ENCODE measurements at places on chromosomes 5 and 9. TPM values are rescaled to one million over a fixed set of nuclear protein-coding genes. Genes with fewer than 3 reads are reported as not detected.

- no peak overlapping the region for H3K27ac ChIP-seq
- DNase-seq = peak; percentile 74
- H3K4me3 ChIP-seq = no peak overlapping the region
- no peaks in the 10 kb centered on the region for H3K4me1 ChIP-seq
- no peaks in the 10 kb centered on the region for H3K27me3 ChIP-seq
These were observed 214.3 kb upstream of the GRIA1 start for GRCh38 chr5:153276151-153276550.

- no peak for DNase-seq
- H3K4me3 ChIP-seq = no peak overlapping the region
- H3K27me3 ChIP-seq = no peaks in the 10 kb centered on the region
- no peak overlapping the region for H3K27ac ChIP-seq
- H3K36me3 ChIP-seq = no peaks in the 10 kb centered on the region
These were observed 611.1 kb downstream of the ACTL7B start for GRCh38 chr9:108244686-108245085.

- H3K4me3 ChIP-seq = peak overlapping the region; percentile 41
- H3K27ac ChIP-seq = no peak overlapping the region
- H3K36me3 ChIP-seq = peaks cover 6% of the 10 kb centered on the region
- no peak for DNase-seq
- peaks cover 10% of the 10 kb centered on the region for H3K4me1 ChIP-seq
- H3K27me3 ChIP-seq = peaks cover 49% of the 10 kb centered on the region
These were observed 2.2 kb downstream of the NTNG2 start for GRCh38 chr9:132163876-132164603.

The SHC3 gene
- total RNA-seq = not detected

- H3K4me3 ChIP-seq = no peak overlapping the region
- DNase-seq = no peak
- no peaks in the 10 kb centered on the region for H3K27me3 ChIP-seq
- peaks cover 94% of the 10 kb centered on the region for H3K36me3 ChIP-seq
These were observed 26.9 kb downstream of the ZNF484 start for GRCh38 chr9:92850898-92851297.

DNA sequence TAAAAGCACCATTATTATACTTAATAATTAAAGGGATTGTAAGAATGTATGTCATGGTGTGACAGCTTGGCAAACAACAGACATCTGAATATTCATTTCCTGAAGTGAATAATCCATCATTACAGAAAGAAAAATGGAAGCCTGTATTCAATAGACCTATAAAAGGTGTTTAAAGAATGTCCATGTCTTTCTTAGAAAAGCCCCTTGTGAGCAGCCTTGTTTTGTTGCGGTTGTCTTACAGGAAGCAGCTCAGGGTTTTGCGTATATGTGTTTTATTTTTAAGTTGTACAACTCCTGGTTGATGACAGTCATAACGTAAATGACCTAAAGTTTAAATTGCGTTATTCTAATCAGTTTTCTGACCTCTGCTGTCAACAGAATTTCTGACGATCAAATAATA, 53.8 kb downstream of the CAST start:
- DNase-seq = peak; percentile 45
- no peak overlapping the region for H3K4me3 ChIP-seq
- H3K27ac ChIP-seq = no peak overlapping the region
- peaks cover 13% of the 10 kb centered on the region for H3K4me1 ChIP-seq
- H3K36me3 ChIP-seq = peaks cover 17% of the 10 kb centered on the region

- no peak overlapping the region for H3K27ac ChIP-seq
- H3K36me3 ChIP-seq = no peaks in the 10 kb centered on the region
These were observed 62.3 kb upstream of the RARS1 start for GRCh38 chr5:168423971-168424370.

- DNase-seq = no peak
- no peaks in the 10 kb centered on the region for H3K27me3 ChIP-seq
- H3K36me3 ChIP-seq = no peaks in the 10 kb centered on the region
- H3K4me3 ChIP-seq = no peak overlapping the region
- no peak overlapping the region for H3K27ac ChIP-seq
These were observed 199.7 kb downstream of the ARHGEF28 start for GRCh38 chr5:73825736-73826135.

DNA sequence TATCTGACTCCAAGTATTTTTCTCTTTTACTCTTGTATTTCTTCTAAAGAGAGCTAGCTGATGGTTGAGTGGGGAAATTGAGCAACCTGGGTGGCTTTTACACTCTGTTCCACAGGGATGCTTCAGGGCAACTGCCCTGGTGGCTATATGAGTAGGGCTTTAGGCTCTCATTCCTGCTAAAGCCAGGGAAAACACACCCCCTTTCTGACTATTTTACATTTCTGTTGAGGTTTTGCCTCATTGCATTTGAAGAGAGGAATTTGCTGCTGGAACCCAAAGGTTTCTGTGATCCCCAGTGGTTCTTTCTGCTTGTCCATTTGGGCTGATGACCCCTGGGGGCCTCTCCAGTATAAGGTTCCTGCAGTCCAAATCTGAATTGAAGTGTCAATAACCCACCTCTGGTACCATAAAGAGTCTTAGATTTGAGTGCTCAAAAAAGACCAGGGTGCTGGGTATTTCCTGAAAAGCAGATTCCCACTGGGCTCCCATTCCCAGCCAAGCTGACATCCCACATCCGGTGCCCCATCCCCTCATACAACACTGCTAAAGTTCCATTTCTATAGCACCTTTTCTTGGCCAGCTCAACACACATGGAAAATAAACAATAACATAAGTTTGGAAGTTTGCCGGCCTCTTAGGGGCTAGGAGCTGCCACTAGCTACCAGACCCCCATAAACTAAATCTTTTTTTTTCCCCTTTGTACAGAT, 59.5 kb downstream of the PAPPA start:
- H3K4me1 ChIP-seq = no peaks in the 10 kb centered on the region
- no peaks in the 10 kb centered on the region for H3K27me3 ChIP-seq
- no peak for DNase-seq
- no peak overlapping the region for H3K27ac ChIP-seq
- no peak overlapping the region for H3K4me3 ChIP-seq

GRCh38 chr9:20528253-20528652, 94.0 kb downstream of the MLLT3 start:
- DNase-seq = peak; percentile 68
- H3K36me3 ChIP-seq = peaks cover 14% of the 10 kb centered on the region
- peak overlapping the region; percentile 45 for H3K4me3 ChIP-seq
- no peaks in the 10 kb centered on the region for H3K27me3 ChIP-seq
- peak overlapping the region; percentile 47 for H3K27ac ChIP-seq
- peaks cover 65% of the 10 kb centered on the region for H3K4me1 ChIP-seq

DNA sequence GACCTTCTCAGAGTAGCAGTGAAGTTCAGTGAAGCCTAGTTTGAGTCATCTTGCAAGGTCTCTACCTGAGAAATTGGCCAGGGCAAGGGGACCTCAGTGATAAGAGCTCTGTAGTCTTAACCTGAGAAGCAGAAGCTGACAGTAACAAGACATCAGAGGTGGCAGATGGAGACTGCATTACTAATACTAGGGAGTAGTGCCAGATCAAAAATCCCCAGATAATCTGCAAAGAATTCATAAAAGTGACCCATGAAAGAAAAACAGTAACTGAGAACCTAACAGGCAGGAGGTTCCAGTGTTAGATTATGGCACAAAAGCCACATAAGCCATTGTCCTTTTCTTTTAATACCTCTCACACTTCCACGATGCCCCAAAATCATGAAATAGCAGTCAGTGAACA, 175.5 kb downstream of the MUSK start:
- H3K27me3 ChIP-seq = no peaks in the 10 kb centered on the region
- H3K36me3 ChIP-seq = no peaks in the 10 kb centered on the region
- H3K4me1 ChIP-seq = no peaks in the 10 kb centered on the region

DNA sequence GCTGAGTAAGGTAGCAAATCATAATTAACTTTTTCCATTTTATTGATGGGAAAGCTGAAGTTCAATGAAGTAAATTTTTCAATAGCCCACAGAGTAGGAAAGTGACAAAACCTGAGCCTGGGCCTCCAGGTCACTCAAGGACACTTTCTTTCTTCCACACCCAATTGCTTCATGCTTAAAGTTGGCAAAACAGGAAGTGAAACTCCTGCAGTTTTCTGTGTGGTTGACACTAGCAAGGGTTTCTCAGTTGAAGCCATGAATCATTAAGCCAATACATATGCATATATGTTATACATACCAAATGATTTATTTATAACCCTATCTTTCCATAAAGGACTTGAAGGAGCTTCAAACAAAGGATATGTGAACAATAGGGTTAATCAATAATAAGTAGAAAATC, 13.9 kb downstream of the TLR4 start:
- peaks cover 1% of the 10 kb centered on the region for H3K36me3 ChIP-seq
- H3K27ac ChIP-seq = no peak overlapping the region
- peaks cover 7% of the 10 kb centered on the region for H3K27me3 ChIP-seq
- no peak overlapping the region for H3K4me3 ChIP-seq

The PHF24 gene
- total RNA-seq = 0.57 TPM

- H3K27me3 ChIP-seq = no peaks in the 10 kb centered on the region
- no peak overlapping the region for H3K27ac ChIP-seq
- H3K4me3 ChIP-seq = no peak overlapping the region
- H3K36me3 ChIP-seq = no peaks in the 10 kb centered on the region
These were observed 423.8 kb upstream of the SLC30A5 start for GRCh38 chr5:68669864-68670575.

DNA sequence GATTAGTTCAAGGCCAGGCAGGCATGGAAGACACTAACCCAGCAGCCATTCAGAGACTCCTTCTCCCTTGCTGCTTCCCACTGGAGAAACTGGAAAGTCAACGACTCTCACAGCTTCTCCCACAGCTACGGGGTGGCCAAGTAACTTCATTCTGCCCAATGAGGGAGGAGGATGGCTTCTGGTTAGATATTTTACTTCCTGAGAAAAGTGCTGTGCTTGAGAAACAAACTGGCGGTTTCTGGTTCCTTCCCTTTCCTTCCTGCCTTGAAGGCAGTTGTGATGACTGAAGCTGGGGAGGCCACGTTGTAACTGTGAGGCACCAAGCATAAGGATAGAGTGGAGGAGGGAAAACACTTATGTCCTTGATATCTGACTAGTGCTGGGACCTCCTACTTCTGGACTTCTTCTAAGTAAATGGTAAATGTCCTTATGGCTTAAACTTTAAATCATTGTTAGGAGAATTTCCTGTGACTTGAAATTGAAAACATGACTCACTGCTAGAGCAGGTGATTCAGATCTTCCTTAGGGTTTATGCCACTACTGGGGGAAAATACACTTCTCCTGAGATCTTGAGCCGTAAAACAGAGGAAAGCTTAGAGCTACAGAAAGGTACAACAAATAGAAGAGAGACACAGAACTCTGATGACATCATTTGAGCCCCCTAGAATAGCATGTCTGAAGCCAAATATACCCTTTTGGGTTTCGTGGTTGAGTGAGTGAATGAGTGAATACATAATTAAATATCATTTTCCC, 3.1 kb upstream of the GNPDA1 start:
- H3K4me1 ChIP-seq = peaks cover 66% of the 10 kb centered on the region
- DNase-seq = peak; percentile 88

- no peak for DNase-seq
- peak overlapping the region; percentile 68 for H3K4me3 ChIP-seq
- peaks cover 8% of the 10 kb centered on the region for H3K4me1 ChIP-seq
- peaks cover 1% of the 10 kb centered on the region for H3K27me3 ChIP-seq
These were observed 21.2 kb downstream of the TXNDC8 start for GRCh38 chr9:110316261-110317075.

DNA sequence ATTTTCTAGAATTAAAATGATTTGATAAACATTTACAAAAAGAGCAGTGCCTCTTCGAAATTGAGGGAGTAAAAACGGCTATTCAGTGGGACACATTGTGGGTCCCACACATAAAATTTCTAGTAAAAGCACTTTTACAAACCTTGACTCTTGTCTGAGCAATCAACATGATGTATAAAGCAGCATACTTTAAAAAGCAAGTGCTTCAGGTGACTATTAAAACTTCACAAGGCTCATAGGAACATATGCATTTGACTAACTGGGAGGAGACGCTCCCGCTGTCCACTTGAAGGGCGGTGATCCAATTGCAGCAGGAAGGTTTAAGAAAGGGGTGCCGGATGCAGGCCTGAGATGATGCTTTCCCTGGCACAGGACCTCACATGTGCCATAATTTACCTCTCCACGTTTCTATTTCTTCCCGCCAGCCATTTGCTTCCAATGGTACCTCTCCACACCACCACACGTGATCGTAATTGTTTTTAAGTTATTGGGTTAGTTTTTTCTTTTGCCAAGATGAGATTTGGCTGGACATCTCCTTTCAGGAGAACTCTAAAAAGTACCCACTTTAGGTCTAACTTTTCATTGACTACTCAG, 1.8 kb downstream of the MCTP1 start:
- peak overlapping the region; percentile 66 for H3K4me3 ChIP-seq
- H3K36me3 ChIP-seq = no peaks in the 10 kb centered on the region
- DNase-seq = no peak
- peaks cover 6% of the 10 kb centered on the region for H3K4me1 ChIP-seq

The LRRC70 gene
- 0.73 TPM for total RNA-seq

GRCh38 chr5:147430628-147431027, 79.2 kb downstream of the DPYSL3 start:
- DNase-seq = no peak
- no peaks in the 10 kb centered on the region for H3K36me3 ChIP-seq
- no peaks in the 10 kb centered on the region for H3K27me3 ChIP-seq
- H3K4me1 ChIP-seq = no peaks in the 10 kb centered on the region
- no peak overlapping the region for H3K27ac ChIP-seq
- H3K4me3 ChIP-seq = no peak overlapping the region

The SPAG8 gene
- 0.21 TPM for total RNA-seq
